ENCODE measurements at places on chromosomes 5 and 9. TPM values are rescaled to one million over a fixed set of nuclear protein-coding genes. Genes with fewer than 3 reads are reported as not detected.

DNA sequence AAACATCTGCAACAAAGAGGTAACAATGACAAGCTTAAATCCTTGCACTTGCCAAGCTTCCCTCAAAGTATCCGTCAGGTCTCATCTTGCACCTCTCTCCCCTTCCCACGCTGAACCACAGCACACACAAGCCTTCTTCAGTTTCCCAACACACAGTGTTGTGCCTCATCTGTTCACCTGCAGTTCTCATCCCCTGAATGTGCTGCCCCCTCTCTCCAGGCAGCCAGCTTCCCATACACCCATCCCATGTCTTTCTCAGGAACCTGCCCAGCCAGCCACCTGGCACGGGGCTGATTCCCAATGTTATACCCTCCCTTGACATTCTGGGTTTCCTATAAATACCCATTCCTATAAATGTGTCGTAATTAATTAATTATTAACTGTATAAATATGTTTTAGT lies 314.8 kb downstream of the PRELID2 start:
- DNase-seq, result no peak

GRCh38 chr5:78471896-78472295 lies 111.5 kb downstream of the SCAMP1 start:
- DNase-seq, result no peak

Gene IFNA21
- total RNA-seq, result not detected

DNA sequence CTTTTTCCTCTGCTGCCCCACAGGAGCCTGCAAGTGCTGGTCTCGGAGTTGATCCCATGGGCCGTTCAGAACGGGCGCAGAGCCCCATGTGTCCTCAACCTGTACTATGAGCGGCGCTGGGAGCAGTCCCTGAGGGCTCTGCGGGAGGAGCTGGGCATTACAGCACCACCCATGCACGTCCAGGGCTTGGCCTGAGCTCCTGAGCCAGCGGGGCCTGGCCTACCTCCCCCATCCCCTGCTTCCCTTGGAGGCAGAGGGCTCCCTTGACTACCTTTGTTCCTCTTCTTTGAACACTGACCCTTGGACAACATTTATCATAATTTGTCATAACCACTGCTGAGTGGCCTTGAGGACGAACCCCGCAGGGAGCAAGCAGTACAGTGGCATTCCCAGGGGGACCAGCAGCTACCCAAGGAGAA lies 6.9 kb upstream of the SLC27A4 start:
- DNase-seq, result no peak

Gene GLDC
- total RNA-seq, result 1.1 TPM

- no peak for DNase-seq
Observed at GRCh38 chr9:18676525-18676924, 202.6 kb downstream of the ADAMTSL1 start.

DNA sequence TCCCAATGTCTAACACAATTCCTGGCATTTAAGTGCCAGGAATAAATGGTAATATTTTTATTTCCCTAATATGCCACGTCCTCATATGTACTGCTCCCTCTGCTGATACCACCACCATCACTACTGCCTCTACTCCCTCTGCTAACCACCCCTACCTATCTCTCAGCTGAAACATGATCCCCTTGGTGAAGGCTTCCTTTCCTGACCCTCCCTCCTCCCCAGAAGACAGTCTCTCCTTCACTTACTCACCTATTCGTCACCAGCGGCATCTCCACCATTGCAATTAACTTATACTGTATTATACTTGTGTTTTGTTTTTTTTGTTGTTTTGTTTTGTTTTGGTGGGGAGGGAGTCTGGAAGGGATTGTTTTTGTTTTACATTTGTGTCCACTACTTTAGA lies 4.8 kb downstream of the DENND1A start:
- no peak for DNase-seq

DNA sequence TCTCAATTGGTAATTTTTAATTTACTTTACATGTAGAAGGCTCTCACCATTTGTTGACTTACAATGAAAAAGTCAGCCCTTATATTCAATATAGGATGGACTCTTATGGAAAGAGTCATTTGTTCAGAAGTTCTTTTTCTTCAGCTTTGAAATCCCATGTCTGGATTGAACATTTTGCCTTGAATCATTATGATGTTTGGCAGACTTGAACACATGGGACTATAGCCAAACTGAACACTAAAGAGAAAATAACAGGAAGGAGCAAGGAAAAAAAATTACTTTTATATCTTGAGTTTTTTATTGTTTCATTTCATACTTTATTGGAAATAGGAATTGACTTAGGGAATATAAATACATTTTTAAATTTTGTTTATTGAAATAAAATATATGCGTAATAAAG lies 1503.0 kb downstream of the EFNA5 start:
- no peak for DNase-seq

DNA sequence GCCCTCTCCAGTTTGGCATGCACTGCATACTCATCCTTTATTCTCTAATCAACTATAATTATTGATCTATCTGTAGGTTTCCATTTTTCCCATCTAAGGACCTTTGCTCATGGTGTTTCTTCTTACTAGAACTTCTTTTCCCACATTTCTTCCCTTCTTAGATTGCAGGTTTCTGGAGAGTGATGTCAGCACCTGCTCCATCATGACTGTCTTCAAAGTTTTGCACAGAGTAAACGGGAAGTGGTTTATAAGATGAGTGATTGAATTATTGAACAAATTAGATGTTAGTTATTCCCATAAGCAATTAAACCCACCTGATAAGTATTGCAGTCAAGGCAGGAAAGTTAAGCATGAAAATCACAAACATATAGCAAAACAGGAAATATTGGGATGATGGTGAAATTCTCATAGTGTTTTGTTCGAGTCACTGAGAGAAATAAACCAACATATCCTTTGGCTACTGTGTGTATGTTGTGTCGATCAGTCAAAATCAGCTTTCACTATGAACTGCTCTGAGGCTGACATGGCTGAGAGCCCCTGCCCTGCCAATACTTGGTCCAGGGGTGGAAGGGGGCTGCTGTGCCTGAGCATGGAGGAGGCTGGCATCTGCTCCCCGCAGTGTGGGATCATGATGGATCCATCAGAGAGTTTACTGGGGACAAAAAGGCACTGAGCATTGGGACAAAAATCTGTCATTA lies 45.5 kb upstream of the S1PR3 start:
- DNase-seq, result no peak

Measured in colonic mucosa (tissue), 4 donors.